H1 (cell line): ENCODE measurements at places on chromosomes 7 and 10. TPM values are rescaled to one million over a fixed set of nuclear protein-coding genes. Genes with fewer than 3 reads are reported as not detected.

CRYGN gene
- polyA plus RNA-seq, result 0.98 and 1.3 TPM in 2 replicates

PCBD1 gene
- 55.0 and 72.4 TPM in 2 replicates for polyA plus RNA-seq

TMEM236 gene
- 0.02 TPM in 2 replicates for polyA plus RNA-seq

- no peak for DNase-seq
These were observed 46.5 kb upstream of the MSMB start for GRCh38 chr10:46092524-46093081.

BTBD16 gene
- polyA plus RNA-seq, result 0.05 TPM in 1 of 2 replicates, not detected in the other

FAM180A gene
- polyA plus RNA-seq, result not detected in 2 replicates

GRCh38 chr10:106107706-106108105 is 1056.8 kb downstream of the SORCS1 start:
- no peak for DNase-seq

IQUB gene
- 0.08 and 0.12 TPM in 2 replicates for polyA plus RNA-seq

TDRD1 gene
- 0.02 and 0.05 TPM in 2 replicates for polyA plus RNA-seq

DNA sequence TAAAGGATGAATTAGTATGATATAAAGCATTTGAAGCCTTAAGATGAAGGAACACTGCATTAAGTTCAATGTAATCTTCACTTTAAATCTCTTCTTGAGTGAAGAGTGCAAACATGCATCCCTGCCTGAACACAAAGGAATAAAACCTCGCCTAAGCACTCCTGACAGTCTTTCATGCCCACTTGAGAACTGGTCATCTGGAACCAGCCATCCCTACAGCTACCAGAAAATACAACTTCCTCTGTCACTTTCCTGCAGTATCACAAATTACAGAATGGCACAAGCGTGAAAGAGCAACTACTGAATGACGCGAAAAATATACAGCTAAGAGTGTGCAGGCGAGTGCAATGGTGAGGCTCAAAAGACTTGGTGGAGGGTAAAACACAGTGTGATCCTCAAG is 1079.9 kb downstream of the CNTNAP2 start:
- no peak for DNase-seq

GRCh38 chr7:40810274-40810673 is 675.5 kb downstream of the SUGCT start:
- DNase-seq, result no peak

GRCh38 chr7:27606270-27607209 is 56.1 kb downstream of the HIBADH start:
- DNase-seq, result no peak
